NCI-H1930 (cell line): ENCODE measurements at places on chromosomes 4 and X.

- DNase-seq: no peak
Observed at GRCh38 chr4:10085828-10086505, 30.6 kb downstream of the WDR1 start.

GRCh38 chr4:108110450-108110849 lies 58.3 kb downstream of the LEF1 start:
- no peak for DNase-seq

- DNase-seq: no peak
Observed at GRCh38 chr4:163591614-163592020, 97.1 kb downstream of the TMA16 start.

DNA sequence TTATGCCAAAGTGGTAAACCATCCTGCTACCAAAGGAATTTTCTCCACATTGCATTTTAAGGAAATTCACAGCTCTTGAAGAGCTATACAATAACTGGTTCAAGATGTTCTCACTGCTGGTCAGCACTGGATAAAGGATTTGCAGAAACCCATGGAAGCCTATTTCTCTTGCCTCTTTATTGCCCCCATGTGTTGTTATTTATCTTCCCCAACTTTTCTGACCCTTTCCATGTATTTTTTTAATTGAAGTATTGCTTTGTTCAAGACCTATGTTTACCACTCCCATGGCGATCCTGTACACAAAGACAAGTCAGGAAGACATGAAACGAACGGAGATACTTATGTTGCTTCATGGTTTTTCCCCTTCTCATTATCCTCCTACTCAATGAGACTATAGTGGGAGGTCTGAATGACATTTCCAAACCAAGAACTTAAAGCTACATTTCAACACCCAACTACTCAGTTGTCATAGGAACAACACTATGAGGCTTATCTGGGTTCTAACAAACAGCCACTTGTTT lies 566.4 kb upstream of the DIPK2B start:
- no peak for DNase-seq

GRCh38 chr4:156754832-156755570 lies 216.6 kb downstream of the PDGFC start:
- DNase-seq: no peak

GRCh38 chrX:136731207-136731782 lies 49.4 kb downstream of the ARHGEF6 start:
- DNase-seq: no peak

- DNase-seq: no peak
Observed at GRCh38 chr4:17164666-17165065, 266.2 kb upstream of the LDB2 start.
